Stimulated activated CD8-positive, alpha-beta memory T cell treated with anti-CD3 and anti-CD28 coated beads, Interleukin-2, amount 100 ng/mL, for 1 hour (primary cell): ENCODE measurements at places on chromosomes 4 and X.

- DNase-seq = no peak
Observed at GRCh38 chr4:170697845-170698244, 608.1 kb upstream of the AADAT start.

DNA sequence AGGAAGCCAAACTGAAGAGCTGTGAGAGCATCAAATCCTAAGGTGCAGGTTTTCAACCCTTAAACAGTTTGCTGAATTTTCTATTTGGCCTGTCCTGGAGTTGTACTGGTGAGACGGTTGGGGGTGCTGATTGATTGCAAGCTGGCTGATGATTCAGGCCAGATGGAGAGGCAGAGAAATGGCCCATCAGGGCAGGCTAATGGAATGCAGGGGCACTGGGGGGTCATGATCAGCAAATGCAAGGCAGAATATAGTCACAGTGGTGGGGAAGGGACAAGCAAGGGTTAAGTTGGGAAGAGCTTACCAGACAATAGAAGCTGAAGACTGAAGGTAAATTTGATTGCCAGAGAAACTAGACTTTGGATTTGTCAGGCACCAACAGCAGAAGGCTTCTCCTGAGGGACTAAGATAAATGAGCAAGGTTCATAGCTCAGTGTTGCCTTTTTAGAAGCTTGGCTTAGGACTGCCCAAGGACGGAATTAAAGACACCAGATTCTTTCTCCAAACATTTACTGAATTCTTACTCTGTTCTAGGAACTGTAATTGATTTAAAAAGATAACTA is 4.3 kb upstream of the AADAT start:
- no peak for DNase-seq

DNA sequence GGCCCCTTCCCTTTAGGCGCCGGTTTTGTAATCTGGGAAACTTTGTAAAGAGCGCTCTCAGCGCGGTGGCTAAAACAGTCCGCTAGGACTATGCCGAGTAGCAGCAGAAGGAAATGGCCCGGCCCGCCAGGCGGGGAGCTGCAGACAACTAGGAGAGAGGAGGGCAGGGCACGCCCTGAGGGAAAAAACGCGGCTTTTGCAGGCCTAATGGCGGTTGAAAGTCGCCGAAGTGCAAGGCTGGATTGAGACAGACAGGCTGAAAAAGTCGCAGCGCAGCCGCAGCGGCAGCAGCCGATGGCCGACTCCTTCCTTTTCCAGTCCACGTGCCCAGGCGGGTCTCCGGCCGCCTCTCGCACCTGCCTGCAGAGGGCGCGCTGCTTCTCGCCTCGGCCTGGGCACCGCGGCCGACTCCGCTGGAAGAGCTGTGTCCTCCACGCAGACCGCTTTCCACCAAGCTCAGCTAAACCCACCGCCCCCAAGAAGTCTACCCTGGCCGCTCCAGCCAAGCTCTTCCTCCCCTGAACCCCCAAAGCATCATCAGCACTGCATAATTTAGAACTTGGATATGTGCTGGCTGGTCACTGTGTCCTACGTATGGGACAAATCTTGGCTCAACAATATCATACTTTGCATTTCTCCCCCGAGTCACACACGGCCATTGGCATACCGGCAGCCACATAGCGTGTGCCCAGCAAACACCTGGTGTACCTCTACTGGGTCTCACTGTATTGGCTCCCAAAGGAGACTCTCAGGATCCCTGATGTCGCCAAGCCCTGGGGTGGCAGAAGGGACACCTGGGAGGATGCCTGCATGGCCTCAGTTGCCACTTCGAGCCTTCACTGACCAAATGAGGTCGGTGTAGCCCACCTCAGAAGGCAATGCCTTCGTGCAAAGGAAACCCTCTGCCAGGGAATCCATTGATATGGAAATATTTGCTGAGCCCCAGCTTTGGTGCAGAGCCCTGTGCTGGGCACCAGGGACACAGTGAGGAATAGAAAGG is 14.5 kb downstream of the SLC25A5 start:
- DNase-seq = peak; percentile 15

GRCh38 chr4:138507522-138507921 is 265.4 kb upstream of the SLC7A11 start:
- no peak for DNase-seq

GRCh38 chr4:187479511-187479910 is 516.1 kb upstream of the ZFP42 start:
- no peak for DNase-seq

GRCh38 chr4:184849185-184849584 is 23.4 kb upstream of the ACSL1 start:
- DNase-seq = no peak

DNA sequence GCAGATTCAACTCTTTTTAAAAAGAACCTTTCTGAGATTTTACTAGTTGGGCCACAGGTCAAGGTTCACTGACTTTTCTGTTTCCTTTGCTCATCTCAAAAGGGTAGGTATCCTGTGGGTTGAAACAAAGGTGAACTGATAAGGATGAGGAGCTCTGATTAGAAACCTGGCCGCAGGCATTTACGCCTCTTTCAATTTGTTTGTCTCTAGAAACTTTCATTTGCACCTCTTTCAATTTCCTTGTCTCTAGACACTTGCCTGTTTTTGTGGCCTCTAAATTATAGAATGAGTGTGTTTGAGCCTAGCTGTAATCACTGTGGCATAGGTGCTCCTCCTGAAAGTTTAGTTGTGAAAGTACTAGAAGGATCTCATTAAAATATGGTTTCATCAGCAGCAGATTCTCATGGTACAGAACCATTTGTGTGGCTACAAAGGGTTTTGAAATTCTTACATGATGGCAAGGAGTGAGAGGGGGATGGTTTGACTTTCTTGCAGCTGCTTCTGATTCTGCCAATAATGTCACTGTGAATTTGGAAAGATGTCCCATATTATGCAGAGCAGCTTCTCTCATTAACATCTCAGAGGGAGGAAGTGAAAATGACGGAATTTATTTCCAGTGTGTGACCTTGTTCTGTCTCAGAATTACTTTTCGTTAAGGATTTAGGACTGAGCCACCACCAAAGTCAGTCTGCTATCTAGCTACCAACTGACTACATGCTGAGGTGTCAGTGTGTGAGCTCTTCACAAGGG is 142.2 kb downstream of the SH2D1A start:
- DNase-seq = no peak

- no peak for DNase-seq
Observed at GRCh38 chrX:154013614-154014360, 5.9 kb downstream of the IRAK1 start.
